Bronchial epithelial cell (primary cell): ENCODE measurements at places on chromosomes 2 and 18. TPM values are rescaled to one million over a fixed set of nuclear protein-coding genes. Genes with fewer than 3 reads are reported as not detected.
A peak's percentile ranks its signal among the peaks of the same experiment; 100 is the strongest.

Gene CXCR1
- not detected in 2 replicates for total RNA-seq

Gene KIF1A
- not detected in 2 replicates for total RNA-seq

DNA sequence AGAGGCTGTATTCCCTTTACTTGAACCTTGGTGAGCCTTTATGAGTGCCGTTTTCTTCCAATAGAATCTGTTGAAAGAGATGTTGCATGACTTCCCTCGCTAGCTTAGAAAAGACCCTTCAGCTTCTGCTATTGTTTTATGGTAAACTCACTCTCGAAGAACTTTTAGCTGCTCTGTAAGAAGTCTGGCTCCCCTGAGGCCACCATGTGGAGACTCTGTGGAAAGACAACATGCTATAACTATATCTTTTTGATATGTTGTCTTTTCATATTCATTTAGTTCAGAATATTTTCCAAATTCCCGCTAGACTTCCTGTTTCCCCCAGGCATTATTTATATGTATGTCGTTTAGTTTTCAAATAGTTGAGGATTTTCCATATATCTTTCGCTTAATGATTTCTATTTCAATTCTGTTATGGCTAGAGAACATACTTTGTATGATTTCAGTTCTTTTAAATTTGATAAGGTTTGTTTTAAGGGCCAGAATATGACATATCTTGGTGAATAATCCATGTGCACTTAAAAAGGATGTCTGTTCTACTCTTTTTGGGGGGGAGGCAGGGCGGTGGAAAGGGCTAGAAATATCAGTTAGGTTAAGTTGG lies 64.1 kb downstream of the PTPN4 start:
- DNase-seq, result peak; percentile 23

Gene CCDC121
- total RNA-seq, result 0.79 and 0.90 TPM in 2 replicates

Gene TUBA3E
- not detected in 2 replicates for total RNA-seq

DNA sequence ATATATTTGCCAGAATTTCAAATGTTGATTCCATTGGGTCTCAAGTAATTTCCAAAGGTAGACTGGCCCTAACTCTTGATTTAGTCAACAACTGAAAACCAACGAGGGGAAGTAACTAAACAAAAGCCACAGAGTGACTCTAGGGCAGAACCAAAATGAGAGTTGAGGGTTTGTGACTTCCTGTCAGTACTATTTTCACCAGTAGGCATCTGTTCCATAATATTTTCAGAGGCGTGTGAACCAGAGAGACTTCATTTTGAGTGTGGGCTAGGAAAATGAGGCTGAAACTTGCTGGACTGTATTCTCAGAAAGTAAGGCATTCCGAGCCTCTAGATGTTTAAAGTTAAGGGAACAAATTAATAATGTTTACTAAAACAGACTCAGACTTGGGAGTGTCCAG lies 70.6 kb downstream of the GDF7 start:
- no peak for DNase-seq

GRCh38 chr2:219169930-219170654 lies at the start of gene SLC23A3:
Gene SLC23A3 (minus strand): TSS chr2:219170029. CDS start chr2:219169984, 45 bp downstream.
- DNase-seq, result no peak
